Stimulated activated CD4-positive, alpha-beta T cell treated with anti-CD3 and anti-CD28 coated beads, Interleukin-2, amount 100 ng/mL, for 4 hours (primary cell): ENCODE measurements at places on chromosomes 7 and 10.
A peak's percentile ranks its signal among the peaks of the same experiment; 100 is the strongest.

- no peak for DNase-seq
These were observed 30.8 kb downstream of the SCD start for GRCh38 chr10:100377830-100378229.

GRCh38 chr10:88119160-88119559, 255.7 kb downstream of the PTEN start:
- no peak for DNase-seq

DNA sequence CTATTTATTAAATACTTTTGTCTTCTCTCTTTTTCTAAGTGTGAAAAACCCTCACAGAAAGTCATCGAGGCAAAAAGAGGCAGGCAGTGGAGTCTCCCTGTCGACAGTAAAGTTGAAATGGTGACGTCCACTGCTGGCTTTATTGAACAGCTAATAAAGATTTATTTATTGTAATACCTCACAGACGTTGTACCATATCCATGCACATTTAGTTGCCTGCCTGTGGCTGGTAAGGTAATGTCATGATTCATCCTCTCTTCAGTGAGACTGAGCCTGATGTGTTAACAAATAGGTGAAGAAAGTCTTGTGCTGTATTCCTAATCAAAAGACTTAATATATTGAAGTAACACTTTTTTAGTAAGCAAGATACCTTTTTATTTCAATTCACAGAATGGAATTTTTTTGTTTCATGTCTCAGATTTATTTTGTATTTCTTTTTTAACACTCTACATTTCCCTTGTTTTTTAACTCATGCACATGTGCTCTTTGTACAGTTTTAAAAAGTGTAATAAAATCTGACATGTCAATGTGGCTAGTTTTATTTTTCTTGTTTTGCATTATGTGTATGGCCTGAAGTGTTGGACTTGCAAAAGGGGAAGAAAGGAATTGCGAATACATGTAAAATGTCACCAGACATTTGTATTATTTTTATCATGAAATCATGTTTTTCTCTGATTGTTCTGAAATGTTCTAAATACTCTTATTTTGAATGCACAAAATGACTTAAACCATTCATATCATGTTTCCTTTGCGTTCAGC, 43.4 kb downstream of the TARP start:
- no peak for DNase-seq

GRCh38 chr10:50917486-50917885, 32.1 kb upstream of the A1CF start:
- no peak for DNase-seq

DNA sequence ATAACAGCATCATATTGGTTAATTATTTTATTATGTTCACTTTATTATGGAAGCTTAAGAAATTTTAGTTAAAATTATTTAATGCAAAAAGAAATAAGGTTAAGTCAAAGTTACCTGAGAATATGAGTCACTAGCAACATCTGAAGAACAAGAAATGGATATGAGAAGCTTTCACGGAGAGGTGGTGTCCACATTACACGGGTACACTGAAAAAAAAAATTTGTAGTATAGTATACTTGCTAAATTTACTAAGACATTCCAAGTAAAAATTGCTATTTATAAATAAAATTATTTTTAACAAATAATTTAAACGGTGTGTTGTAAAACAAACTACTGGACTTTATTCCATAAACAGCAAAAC, 63.9 kb downstream of the DPY19L1 start:
- DNase-seq: no peak

- DNase-seq: peak; percentile 57
These were observed 18.7 kb upstream of the ARID5B start for GRCh38 chr10:61882621-61883370.

DNA sequence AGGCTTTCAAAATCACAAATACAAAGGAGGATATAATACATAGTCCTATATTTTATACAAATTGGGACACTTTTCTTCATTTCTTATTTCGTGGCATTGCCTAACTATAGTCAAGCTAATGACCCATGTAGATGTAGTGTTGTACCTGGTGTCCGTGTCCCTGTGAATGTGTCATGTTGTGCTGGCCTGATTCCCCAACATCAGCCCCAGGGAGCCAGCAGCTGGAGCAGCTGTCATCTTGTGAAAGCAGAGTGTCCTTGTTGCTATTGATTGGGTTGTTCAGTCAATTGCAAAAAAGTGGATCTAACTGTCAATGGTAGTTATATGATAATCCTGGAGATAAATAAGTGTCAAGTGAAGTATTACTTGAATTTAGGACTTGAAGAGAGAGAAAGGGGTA, 86.3 kb downstream of the KAT6B start:
- no peak for DNase-seq

DNA sequence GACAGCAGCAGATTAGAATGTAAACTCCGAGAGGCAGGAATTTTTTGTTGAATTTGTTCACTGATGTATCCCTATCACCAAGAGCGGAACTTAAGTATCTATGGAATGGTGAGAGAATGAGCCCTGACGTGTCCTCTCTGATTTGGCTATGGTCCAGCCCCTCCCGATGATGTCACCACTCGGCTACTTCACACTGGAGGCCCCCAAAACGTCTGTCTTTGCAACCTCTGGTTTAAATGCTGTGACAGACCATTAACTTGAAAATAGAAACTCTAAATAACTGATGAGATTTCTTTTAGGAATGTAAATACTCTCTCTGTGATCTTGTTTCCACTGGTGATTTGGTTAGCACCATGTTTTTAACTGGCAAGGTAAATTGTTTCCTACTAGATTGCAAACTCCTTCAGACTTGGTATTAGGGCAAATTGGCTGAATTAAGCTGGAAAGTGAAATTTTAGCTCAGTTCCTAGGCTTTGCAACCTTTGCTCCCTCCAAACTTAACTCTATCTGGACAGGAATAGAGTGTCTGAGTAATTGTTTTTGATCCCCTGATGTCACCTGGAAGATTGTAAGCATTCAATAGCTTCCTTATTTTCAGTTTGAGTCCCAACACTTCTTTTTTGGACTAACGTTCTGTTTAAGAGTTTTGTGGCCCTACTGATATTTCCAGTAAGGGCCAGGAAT, 19.1 kb downstream of the SLC16A12 start:
- no peak for DNase-seq

- peak; percentile 46 for DNase-seq
These were observed 1.2 kb upstream of the NAMPT start for GRCh38 chr7:106285855-106286492.

- DNase-seq: no peak
These were observed 170.4 kb downstream of the ARID5B start for GRCh38 chr10:62071846-62072281.

GRCh38 chr10:130895161-130895560, 416.4 kb downstream of the TCERG1L start:
- DNase-seq: no peak

GRCh38 chr7:78215199-78215598, 416.6 kb downstream of the PHTF2 start:
- no peak for DNase-seq

- DNase-seq: no peak
These were observed 243.6 kb upstream of the NFE2L3 start for GRCh38 chr7:25908154-25908949.

DNA sequence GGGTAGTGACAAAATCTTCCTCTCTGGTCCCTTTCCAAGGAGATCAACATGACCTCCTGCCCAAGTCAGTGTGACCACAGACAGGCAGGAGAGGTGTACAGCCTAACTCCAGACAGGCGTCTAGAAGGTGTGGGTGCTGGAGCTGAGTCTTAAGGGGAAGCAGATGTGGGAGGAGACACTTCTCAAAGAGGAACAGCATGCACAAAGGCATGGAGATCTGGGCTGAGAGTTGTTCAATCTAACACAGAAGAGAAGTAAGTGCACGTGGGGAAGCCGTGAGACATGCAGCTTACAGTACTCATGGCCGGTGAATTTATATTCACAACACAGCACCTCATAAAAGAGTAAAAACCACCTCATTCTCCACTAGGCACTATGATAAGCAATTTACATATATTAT, 23.8 kb upstream of the GSDME start:
- no peak for DNase-seq

DNA sequence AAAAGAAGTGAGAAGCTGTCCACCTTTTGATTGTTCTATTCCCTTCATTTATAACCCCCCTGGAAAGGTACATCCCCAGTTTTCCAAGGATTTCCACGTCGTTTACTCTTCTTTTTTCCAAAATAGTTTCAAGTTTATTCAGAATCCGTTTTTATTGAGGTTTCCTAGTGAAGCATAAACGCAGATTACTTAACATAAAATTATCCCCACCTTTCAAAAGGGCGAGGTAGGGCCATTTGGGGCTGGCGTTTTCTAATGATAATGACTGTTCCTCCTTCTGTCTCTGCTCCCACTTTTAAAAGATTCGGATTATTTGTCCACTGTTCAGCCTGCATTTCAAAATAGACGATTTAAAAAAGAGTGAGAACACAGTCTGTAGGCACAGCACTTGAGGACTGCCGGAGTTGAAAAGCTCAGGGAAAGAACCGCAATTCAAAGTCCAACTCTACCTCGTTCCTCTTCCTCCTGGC, 165.2 kb upstream of the PPP1R3A start:
- DNase-seq: no peak

DNA sequence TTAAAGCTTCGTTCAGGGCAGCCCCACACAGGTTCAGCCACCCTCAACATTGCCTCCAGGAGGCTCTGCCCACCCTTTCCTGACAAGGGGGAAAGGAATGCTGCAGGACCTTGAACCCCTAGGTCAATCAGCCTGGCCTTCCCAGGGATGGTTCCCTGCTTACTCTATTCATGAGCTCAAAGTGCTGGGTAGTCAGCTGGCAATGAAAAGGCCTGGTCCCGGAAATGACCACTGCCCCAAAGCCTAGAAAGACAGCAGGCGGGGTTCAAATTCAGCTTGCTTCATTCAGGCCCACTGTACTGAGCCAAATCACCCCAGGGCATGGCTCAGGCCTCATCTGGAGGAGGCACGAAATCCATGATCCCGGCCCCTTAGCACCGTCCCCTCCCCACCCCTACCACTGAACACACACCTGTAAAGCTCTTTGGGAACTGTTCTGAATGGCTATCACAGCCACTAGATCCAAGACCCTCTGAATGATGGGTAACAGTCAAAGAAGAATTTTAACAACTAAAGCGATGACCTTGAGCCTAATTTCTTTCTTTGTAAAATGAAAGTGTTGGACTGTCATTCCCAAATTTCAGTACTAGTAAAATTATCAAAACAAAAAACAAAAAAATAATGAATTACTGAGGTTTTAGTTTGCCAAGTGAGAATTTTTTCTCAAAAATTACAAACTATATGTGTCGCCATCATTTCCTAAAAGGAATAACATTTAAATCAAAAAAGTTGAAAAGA, 1.0 kb downstream of the URGCP start:
- DNase-seq: no peak

DNA sequence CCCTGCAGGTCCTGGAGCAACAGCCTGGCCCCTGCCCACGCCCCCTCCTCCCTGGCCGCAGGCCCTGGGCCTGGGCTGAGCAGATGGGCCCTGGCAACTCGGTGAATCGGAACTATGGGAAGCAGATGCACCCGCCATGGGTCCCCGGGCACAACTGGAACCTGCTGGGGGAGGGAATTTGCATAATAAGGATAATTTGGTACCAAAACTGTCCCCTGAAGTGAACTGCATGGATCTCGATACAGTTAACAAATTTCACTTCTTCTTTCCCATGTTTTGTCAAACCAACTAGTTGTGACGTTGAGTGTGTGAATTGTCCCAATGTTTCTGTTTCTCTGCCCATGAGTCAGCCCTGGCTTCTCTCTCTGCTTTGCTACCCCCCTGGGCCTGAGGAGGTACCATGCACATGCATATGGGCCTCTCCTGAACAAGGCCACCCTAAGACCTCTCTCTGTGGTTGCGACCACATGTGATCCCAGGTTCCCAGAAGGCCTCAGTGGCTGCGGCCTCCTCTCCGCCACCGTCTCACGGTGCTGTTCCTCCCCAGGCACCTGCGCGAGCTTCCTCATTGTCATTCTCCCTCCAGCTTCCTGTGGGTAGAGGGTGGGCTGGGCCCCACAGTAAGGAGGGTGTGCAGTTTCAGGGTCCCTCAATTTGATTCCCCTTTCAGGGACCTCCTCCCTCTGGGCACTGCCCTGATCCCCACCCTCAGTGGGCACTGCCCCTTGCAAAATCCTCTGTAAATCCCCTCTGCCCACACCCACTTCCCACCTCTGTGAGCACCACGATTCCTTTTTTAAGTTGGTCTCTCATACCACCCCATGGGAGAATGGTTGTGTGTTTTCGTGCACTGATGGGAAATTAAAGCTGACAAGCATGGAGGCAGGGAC, 40.0 kb downstream of the FIGNL1 start:
- DNase-seq: no peak

GRCh38 chr7:135684136-135684535, 21.8 kb downstream of the STMP1 start:
- no peak for DNase-seq

- no peak for DNase-seq
These were observed 52.1 kb downstream of the MPP7 start for GRCh38 chr10:28250782-28251181.

DNA sequence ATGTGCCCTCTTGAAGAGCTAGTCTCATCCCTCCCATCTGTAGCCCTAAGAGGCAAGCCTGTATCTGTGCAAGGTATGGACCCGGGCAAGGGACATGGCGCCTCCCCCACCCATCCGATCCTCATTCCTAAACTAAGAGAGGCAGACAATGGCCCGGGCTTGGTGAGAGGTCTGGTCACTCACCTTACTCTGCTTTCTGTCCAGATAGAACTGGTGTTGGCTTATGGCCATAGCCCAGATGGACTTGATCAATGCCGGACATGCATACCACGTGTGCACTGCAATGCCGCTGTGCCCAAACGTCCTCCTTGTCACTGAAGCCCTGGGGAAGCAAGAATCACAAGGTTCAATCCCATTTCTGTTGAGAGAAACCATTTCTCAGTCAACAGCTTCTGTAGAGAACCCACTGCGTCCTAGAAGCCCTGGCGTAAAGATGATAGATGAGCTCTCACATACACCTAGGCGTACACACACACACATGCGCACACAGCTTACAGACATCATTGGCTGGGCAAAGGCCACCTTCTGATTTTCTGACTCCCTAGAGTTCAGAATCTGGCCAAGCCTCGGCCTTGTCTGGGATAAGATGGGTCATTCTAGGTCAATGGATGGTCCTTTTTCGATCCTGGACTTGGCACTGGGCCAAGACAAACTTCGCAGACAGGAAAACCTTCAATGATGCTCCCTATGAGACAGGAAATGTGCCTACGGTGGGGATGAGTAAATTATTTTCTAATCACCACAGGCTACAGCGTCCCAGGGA, 114.6 kb downstream of the PRPF18 start:
- DNase-seq: no peak

GRCh38 chr7:51031216-51031615, 248.5 kb upstream of the GRB10 start:
- DNase-seq: no peak

- no peak for DNase-seq
These were observed 5.5 kb upstream of the LZTS2 start for GRCh38 chr10:100993986-100994708.

GRCh38 chr10:78780551-78780961, 288.2 kb upstream of the ZMIZ1 start:
- DNase-seq: no peak

GRCh38 chr7:76065016-76065612, 17.2 kb downstream of the MDH2 start:
- DNase-seq: no peak

GRCh38 chr10:97117372-97117771, 68.4 kb downstream of the SLIT1 start:
- no peak for DNase-seq
